ENCODE measurements at places on chromosomes 2 and 18.

DNA sequence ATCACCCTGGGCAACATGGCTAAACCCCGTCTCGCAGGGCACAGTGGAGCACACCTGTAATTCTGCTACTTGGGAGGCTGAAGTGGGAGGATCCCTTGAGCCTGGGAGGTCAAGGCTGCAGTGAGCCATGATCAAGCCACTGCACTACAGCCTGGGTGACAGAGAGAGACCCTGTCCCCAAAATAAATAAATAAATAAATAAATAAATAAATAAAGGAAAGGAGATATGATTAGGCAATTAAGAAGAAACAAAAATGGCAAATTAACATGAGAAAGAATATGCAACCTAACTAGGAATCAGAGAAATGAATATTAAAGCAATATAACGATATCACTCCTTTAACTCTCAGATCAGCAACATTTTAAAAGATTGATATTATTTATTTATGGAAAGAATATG lies 92.3 kb downstream of the C1D start:
- no peak for DNase-seq

DNA sequence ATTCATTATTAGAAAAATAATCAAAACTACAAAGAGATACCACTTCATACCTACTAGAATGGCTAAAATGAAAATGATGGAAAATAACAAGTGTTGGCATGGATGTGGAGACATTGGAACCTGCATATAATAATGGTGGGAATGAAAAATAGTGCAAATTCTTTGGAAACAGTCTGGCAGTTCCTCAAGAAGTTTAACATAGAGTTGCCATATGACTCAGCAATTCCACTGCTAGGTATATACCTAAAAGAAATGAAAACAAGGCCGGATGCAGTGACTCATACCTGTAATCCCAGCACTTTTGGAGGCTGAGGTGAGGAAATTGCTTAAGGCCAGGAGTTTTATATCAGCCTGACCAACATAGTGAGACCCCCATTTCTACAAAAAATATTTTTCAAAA lies 41.6 kb upstream of the ACYP2 start:
- no peak for DNase-seq

GRCh38 chr2:109129356-109129920 lies 433 bp downstream of the SH3RF3 start:
- no peak for DNase-seq

GRCh38 chr2:128640845-128641360 lies 322.2 kb upstream of the HS6ST1 start:
- DNase-seq, result no peak

DNA sequence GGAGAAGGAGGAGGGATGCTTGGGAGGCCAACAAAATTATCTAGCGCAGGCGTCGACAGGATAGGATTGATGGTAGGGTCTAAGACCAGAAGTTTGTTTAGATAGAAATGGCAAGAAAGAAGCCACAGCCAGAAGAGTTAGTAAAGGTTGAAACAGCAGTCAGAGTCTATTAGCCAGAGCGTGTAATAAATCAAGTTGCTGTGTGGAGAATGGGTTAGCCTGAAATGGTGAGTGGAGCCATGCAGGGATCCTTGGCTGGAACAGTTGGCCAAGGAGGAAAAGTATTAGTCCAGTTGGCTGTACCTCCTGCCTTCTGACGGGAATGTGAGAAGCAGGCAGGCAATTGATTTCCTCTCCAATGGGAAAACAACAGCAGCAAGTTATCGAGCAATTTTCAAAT lies 190.7 kb upstream of the CCDC68 start:
- DNase-seq, result no peak

DNA sequence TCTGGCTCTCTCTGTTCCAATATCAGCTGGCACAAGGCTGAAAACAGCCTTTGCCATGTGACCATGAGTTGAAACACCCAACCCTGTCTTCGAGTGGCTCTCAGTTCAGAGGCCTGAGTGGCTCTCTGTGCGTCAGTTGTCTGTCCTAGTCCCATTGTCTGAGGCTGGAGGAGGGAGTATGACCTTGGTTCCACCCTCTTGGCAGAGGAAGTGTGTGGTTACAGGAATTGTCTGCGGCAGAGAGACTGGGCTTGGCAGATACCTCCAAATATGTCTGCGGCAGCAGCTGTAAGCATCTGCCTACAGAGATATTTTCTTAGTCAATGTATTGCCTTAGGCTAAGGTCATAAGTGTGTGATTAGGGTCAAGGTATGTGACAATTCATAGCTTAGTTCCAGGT lies 32.6 kb downstream of the CNGA3 start:
- DNase-seq, result no peak

DNA sequence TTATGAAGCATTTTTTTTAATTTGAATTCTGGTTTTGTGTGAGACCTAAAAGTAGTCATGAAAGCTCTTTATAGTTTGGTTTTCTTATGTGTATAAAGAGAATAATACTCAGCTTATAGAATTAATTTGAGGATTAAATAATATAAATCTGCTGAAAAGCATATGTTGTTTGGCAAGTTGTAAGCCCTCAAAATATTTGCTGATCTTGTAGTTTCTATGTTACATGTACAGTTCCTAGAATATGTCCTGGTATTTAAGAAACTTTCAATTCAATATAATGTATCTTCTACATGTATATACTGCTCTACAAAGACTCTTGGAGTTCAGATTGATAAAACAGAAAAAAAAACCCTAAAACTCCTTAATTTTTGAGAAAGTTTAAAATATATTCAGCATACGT lies 605.5 kb upstream of the FAM98A start:
- no peak for DNase-seq

DNA sequence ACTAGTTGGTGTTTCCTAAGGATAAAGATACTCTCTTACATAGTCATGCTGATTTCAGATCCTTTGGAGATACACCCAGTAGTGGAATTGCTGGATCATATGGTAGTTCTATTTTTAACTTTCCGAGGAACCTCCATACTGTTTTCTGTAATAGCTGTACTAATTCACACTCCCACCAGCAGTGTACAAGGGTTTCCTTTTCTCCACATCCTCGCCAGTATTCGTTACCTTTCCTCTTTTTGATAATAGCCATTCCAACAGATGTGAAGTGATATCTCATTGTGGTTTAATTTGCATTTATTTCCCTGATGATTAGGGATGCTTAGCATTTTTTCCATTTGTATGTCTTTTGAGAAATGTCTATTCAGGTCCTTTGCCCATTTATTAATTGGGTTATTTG lies 34.0 kb downstream of the ACTR2 start:
- no peak for DNase-seq

DNA sequence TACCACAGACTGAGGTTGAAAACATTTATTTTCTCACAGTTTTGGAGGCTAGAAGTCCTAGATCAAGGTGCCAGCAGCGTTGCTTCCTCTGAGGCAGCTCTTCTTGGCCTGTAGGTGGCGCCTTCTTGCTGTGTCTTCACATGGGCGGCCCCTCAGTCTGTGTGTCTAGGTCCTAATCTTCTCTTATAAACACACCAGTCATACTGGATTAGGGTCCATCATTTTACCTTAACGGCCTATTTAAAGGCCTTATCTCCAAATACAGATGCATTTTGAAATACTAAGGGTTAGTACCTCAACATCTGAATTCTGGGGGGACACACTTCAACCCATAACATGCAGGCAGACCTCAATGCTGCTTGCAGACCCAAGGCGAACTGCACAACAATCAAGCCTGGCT lies 4.4 kb upstream of the RMC1 start:
- peak; percentile 26 for DNase-seq

GRCh38 chr18:34544930-34545329 lies 165.2 kb upstream of the DTNA start:
- DNase-seq, result no peak

DNA sequence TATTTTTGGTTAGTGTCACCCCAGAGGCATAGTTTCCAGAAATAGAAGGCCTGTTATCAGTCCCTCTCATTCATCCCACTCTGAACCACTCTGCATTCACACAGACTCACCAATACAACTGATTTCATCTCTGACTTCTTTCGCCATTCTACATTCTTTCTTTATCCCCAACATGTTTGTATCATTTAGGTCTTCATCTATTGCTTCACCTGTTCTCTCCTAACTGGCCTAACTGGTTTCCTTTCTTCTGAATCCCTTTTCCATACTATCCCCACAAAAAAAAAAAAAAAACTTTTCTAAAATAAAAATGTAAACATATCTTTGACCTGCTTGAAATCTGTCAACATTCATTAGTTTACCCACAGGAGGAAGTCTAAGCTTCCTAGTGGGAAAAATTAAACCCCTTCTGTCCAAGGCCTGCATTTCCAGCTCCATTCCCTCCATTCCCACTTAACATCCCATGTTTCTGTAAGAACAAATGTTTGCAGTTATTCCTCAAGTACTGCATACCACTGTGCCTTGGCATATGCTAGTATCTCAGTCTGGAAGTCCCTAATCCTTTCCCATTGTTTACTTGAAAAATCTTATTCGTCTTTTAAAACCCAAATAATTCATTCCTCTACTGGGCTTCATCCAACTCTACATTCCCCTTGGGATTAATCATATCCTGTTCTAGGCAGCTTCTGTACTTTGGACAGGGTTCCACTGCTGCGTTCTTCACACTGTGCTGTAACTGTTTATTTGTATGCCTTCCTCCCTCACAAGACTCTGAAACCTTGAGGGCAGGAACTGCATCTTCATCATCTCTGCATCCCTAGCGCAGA lies 68.5 kb downstream of the FIGN start:
- DNase-seq, result peak; percentile 73

DNA sequence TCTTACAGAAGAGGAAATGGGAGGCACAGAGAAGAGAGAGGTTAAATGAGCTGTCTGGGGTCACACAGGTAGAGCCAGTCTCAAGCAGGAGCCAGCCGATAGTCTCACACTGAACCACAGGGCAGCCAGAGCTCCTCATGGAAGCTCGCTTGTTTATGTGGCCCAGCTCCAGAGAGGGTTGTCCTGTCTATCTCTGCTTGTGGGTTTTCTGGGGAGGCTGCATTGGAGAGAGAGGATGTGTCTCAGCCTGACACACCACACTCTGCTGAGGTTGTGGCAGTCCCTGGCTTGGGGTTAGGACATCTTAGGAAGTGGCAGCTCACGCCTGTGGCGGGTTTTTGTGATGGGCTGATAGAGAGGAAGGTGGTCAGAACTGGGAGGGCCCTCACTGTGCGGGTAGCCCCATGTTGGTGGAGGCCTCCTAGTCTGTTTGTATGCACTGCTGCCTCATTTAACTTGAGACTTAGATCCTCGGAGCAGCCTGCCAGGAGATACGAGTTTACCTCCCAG lies 52.3 kb downstream of the TCF7L1 start:
- no peak for DNase-seq

DNA sequence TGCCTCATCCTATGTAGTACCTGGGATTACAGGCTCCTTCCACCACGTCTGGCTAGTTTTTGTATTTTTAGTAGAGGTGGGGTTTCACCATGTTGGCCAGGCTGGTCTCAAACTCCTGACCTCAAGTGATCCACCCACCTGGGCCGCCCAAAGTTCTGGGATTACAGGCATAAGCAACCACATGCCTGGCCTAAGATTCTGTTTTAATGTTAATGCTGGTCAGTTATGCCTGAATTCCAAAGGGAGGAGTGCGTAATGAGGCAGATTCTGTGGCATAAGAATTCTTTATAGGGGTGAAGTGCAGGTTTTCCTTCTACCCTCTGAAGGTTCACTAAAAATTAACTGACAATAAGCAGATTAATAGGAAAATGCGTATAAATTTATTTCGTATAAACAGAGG lies 1343.8 kb upstream of the LRRTM1 start:
- no peak for DNase-seq

- no peak for DNase-seq
Observed at GRCh38 chr2:946073-946948, 4.3 kb upstream of the SNTG2 start.

DNA sequence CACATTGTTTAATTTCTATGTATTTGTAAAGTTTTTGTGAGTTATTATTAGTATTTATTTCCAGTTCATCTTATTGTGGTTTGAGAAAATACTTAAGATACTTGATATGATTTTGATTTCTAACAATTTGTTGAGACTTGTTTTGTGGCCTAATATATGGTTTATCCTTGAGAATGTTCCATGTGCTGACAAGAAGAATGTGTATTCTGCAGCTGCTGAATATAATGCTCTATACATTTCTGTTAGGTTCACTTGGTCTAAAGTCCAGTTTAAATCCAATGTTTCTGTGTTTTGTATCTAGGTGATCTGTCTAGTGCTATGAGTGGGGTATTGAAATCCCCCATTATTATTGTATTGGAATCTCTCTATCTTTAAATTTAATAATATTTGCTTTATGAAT lies 201.3 kb downstream of the FSIP2 start:
- no peak for DNase-seq

GRCh38 chr2:36366491-36367120 lies 11.0 kb downstream of the CRIM1 start:
- DNase-seq, result no peak

DNA sequence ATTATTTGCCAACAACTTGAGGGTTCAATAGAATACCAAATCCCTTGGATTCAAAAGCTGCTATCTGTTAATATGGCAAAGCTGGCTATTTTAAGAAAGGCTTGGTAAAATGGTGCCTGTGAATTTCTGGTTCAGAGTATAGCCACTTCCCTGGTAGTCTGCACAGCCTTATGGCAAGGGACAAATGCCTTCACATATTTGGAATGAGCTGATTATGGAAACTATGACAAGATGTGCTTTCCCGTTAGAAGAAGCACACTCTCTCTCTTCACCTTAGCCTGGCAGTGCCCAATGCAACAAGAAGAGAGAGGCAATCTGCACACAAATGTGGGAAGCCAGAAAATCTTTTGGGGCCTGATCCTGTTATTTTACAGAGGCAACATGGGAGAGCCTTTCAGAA lies 47.5 kb upstream of the MAP3K20 start:
- no peak for DNase-seq

DNA sequence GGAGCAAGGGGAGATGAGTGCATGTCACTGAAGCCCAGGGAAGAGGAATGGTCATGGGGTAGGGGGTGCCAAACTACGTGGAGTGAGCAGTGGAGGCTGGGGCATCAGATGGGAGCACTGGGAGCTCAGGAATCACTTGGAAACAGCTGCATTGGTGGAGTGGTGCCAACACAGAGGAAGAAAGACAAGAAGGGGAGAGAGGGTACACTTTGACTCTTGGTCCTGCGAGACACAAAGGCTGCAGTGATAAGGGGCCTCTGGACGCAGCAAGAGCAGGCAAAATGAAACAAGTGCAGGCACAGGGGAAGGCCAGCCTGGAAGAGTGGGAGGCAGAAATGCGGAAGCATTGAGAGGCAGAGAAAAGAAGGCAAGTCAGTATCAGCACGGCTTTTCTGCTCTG lies 134.7 kb upstream of the SMIM21 start:
- DNase-seq, result no peak

DNA sequence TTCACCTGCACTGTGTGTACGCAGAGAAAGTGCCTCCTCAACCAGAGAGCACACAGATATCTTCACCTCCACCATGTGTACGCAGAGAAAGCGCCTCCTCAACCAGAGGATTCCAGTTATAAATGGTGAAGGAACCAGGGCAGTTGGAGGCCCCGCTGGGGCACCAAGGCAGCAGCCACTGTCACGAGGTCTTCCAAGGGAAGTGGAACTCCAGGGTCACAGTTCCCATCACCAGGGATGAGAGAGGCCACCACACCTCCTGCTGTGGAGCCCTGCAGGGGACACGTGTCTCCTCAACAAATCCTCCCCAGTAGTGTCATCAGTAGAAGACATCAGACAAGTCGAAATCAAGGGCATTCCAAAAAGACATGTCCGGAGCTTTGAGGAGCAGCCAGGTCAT lies 28.2 kb upstream of the NFATC1 start:
- DNase-seq, result no peak

Data from AG04450 (cell line).